ENCODE measurements at places on chromosomes 2 and 18.

DNA sequence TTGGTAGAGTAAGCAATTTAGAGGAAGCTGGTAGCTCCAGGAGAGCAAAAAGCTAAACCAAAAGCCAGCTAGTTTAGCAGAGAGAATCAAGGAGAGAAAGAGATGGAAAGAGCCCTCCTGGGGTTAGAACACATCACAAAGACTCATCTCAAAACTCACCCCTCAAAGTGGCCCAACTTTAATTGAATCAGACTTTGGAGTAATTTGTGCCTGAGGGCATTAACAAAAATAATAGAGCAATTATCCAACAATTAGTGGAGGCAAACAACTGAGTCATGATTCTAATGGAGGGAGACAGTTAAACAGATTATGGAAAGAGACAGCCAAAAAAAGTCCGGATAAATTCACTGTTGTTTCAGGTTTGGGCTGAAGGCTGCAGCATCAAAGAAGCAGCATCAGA, 417.4 kb downstream of the KCNJ3 start:
- no peak for DNase-seq

- no peak for DNase-seq
These were observed 403.5 kb downstream of the PARD3B start for GRCh38 chr2:204948822-204949221.

DNA sequence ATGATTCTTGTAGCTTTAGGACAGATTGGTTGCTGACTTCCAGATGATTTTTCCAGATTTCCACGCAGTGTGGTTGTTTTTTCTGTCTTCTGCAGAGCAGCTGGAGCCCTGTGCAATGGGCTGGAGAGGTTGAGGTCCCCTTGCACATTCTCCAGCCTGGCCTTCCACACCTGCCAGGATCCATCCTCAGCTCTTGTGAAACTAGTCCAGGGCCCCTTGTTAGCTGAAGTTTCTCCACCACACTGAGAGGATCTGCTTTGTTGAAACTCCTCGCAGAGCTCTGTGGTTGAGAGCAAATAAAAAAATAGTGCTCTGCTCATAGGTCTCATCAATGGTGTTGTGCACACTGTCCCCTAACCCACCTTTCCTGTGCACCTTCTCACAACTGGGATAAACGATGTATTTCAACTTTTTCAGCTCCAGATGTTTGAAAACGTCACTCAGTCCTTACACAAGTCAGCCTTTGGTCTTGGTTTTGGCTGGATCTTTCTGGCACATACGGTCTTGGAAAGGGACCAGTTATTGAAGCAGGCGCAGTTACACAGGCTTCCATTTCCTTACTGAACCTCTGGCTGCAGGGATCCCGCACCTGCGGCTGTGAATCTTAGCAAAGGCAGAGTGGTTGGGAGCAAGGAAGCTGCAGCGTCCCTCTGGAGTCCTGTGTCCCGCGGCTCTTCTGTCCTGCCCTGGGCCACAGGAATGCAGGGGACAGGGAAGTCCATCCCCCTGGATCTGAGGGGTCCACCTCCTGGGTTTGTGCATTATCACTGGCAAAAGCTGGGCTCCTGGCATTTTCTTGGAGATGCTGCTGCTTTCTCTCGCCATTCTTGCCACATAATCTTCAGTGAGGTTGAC, 272.0 kb upstream of the DSEL start:
- DNase-seq: no peak

- DNase-seq: peak; percentile 11
These were observed 2.7 kb downstream of the CDH7 start for GRCh38 chr18:65753520-65753919.

GRCh38 chr2:71546777-71547281, 93.5 kb downstream of the DYSF start:
- no peak for DNase-seq

GRCh38 chr2:177542396-177542795, 149.8 kb downstream of the AGPS start:
- DNase-seq: no peak

DNA sequence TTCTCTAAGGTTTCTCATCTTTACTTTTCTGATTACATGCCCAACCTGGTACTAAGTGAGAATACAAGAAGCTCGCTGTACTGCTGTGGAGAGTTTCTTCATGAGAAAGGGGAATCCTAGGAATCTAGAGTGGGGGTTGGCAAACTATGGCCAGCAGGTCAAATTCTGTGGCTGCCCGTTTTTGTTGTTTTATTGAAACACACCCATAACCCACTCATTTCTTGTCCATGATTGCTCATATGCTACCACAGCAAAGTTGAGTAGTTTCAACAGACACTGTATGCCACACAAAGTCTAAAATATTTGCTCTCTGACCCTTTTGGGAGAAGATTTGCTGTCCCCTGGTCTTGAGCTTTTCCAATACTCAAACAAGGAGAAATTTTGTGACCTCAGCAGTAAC, 58.8 kb downstream of the C2orf74 start:
- DNase-seq: no peak

GRCh38 chr2:183001948-183002347, 36.3 kb downstream of the NCKAP1 start:
- no peak for DNase-seq

DNA sequence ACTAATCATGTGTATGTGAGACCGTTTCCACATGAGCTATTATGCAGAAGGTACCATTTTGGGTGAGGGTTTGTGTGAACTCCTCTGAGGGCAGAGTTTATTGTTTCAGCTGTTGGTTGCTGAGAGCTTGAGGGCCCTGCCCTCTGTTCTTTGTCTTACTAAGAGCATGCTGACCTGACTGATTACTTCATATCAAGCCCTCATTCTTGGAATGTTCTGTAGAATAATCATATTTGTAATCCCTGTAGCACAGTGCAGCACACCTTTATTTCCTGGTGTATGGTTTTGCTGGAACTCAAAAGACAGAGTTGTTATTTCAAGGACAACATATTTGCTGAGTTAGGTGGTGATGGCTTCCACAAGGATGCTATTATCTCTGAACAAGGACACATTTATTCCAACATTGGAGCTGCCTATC, 118.5 kb downstream of the GALNT3 start:
- no peak for DNase-seq

DNA sequence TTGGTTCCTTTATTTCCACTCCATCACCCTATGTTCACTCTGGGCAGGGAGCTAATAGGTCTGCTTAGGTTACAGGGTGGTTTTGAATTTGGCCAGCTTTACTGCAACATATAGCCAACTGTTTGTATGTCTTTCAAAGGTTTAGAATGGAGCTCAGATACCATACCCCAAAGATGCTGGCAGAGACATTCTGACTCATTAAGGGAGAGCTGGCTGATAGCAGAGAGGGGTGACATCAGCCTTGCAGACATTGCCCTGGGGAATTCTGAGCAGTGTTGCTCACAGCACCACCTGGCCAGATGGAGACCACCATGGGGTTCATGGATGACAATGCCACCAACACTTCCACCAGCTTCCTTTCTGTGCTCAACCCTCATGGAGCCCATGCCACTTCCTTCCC, 2.1 kb downstream of the PROKR1 start:
- DNase-seq: no peak

GRCh38 chr2:24106786-24107185, 16.3 kb downstream of the PFN4 start:
- no peak for DNase-seq

DNA sequence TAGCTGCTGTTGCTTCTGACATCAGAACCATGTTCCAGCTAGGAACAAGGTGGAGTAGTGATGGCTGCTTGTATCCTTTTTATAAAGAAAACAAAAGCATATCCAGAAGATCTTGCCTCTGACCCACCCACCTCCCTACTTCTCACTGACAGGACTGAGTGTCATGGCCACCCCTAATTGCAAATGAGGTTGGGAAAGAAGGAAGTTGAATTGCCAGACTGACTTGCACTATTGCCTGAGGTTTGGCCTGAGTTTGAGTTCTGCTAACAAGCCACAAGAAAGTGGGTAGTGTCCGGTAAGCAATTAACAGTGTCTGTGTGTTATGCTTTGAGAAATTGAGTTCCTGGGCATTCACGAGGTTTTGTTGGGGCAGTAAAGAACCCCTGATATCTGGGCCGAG, 22.8 kb downstream of the SGPP2 start:
- DNase-seq: no peak

- no peak for DNase-seq
These were observed 22.0 kb upstream of the RPL31 start for GRCh38 chr2:100980046-100980445.
